ENCODE measurements at places on chromosomes 4 and X. TPM values are rescaled to one million over a fixed set of nuclear protein-coding genes. Genes with fewer than 3 reads are reported as not detected.

- no peaks in the 10 kb centered on the region for H3K4me1 ChIP-seq
- H3K27me3 ChIP-seq, result no peaks in the 10 kb centered on the region
- no peak overlapping the region for H3K27ac ChIP-seq
- no peak for DNase-seq
- no peaks in the 10 kb centered on the region for H3K36me3 ChIP-seq
- no peak overlapping the region for H3K4me3 ChIP-seq
Measured at GRCh38 chr4:110781944-110782343, 159.1 kb upstream of the PITX2 start.

DNA sequence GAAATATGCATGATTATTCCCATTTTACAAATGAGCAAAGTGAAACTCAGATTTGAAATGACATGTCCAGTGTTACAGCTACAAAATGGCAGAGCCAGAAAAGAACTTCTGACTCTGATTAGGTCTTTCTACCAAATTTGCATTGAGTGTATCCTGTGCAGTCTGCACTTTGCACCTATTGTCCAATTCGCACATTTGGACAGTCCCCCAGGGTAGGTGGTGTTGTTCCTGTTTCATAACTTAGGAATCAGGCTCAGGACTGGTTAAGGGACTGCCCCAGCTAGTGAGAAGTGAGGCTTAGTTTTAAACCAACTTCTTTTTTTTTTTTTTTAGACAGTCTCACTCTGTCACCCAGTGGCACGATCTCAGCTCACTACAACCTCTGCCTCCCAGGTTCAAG lies 137.9 kb upstream of the NALF2 start:
- H3K36me3 ChIP-seq, result no peaks in the 10 kb centered on the region
- no peak for DNase-seq
- H3K27me3 ChIP-seq, result no peaks in the 10 kb centered on the region
- H3K27ac ChIP-seq, result no peak overlapping the region
- no peak overlapping the region for H3K4me3 ChIP-seq

DNA sequence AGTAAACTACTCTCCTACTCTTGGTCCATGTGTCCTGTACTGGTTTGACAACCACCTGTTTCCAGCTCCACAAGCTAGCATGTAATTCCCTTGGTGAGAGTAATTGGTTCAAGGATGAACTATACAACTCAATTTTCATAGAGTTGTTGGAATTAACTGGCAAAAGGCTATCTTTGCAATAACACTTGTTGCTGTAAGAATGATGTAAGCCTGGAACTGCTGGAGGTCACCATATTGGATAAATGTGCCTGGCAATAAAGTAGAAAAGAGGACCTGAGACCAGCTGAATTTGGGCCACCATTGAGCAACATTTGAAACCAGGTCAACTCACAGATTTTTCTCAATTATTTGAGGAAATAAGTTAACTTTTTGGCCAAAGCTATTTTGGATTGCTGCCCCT lies 175.5 kb downstream of the CAMK2D start:
- H3K4me3 ChIP-seq, result no peak overlapping the region
- no peaks in the 10 kb centered on the region for H3K27me3 ChIP-seq
- H3K36me3 ChIP-seq, result no peaks in the 10 kb centered on the region
- DNase-seq, result no peak
- no peak overlapping the region for H3K27ac ChIP-seq

DNA sequence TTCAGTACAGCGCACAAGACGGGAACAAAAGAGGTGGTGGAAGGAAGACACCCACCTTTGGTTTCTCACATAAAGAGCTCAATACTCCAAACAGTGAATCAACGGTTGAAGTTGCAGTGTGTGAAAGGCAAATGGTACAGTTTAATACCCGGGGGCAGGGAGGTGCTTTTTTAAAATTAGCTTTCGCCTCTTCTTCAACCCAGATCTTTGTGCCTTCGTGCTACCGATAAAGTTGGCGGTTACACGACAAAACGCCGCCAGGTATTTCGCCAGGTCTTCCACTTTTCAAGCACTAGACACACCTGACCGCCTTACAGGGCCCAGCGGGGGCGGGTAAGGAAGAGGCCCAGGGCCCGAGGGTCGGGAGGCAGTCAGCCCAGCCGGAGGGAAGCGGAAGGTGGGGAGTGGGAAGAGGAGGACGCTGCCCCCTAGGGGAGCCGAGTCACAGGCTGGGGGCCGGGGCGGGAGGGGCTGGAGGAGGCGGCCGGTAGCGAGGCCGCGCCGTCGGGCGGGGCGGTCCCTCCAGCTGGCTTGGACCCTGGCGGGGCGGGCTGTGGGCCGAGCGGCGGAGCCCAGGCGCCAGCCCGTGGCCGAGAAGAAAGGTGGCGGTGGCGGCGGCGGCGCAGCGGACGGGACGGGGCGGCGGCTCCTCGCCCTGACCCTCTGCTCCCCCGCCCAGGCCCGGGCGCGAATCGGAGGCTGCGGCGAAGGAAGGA lies 16.0 kb downstream of the UTP3 start:
- H3K27ac ChIP-seq, result peak overlapping the region; percentile 96
- H3K4me1 ChIP-seq, result peaks cover 24% of the 10 kb centered on the region
- DNase-seq, result peak; percentile 88
- H3K4me3 ChIP-seq, result peak overlapping the region; percentile 96

DNA sequence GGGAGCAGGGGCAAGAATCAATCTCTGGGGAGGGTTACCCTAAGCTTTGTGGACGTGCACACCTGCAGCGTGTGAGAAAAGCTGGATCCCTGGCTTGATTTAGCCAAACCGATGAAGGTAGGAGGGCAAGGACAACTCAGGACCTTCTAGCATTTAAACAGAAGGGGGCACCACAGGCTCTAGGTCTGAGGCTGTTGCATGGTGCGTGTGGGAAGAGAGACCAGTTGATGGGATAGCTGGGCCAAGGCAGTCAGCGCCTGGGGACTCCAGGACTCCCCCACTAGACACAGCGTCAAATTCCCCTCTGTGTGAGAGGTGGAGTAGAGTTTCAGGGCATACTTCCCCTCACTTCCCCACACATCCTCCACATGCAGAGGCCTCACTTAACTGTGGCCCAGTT lies 4.3 kb downstream of the GABRQ start:
- no peak overlapping the region for H3K4me3 ChIP-seq
- no peaks in the 10 kb centered on the region for H3K4me1 ChIP-seq
- DNase-seq, result no peak
- peaks cover 20% of the 10 kb centered on the region for H3K27me3 ChIP-seq

- H3K27me3 ChIP-seq, result no peaks in the 10 kb centered on the region
- no peak overlapping the region for H3K27ac ChIP-seq
Measured at GRCh38 chrX:9211269-9211668, 177.3 kb upstream of the FAM9B start.

DNA sequence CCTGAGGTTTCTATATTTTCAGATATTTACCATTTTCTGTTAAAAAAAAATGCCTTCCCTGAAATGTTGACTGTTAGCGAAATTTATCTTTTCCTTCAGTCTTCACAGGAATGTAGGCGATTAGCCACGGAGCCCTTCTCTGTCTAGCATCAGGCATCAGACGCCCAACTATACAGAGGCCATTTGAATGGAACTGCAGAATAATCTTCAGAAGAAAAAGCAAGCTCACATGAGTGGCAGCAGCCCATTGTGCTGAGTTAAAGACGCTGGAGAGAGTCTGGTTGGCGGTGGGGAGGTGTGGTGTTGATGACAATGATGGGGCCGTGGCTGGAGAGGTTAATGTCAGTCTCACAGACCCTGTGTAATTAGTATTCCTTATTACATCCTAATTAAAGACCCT lies 196.8 kb upstream of the LEF1 start:
- no peaks in the 10 kb centered on the region for H3K27me3 ChIP-seq
- no peaks in the 10 kb centered on the region for H3K4me1 ChIP-seq
- no peak overlapping the region for H3K27ac ChIP-seq
- no peaks in the 10 kb centered on the region for H3K36me3 ChIP-seq

- no peak for DNase-seq
- no peak overlapping the region for H3K27ac ChIP-seq
- peaks cover 5% of the 10 kb centered on the region for H3K4me1 ChIP-seq
- H3K4me3 ChIP-seq, result no peak overlapping the region
- H3K27me3 ChIP-seq, result no peaks in the 10 kb centered on the region
Measured at GRCh38 chrX:151977009-151977408, 2.5 kb upstream of the GABRE start.

DNA sequence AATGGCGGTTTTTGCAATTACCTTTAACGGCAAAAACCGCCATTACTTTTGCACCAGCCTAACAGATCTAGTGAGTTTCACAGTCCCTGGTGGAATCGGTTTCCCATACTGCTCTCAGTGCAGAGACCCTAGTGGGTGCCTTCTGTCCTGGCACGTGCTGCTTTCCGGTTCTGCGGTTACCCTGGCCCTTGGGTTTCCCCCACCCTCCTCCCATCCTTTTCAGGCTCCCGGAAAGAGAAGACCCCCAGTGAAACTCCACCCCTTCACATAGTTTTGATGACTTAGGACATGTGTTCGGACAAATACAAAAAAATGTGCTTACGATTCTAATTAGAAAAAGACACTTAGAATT lies 36.9 kb downstream of the NLGN3 start:
- DNase-seq, result peak; percentile 34
- no peaks in the 10 kb centered on the region for H3K4me1 ChIP-seq
- H3K27me3 ChIP-seq, result no peaks in the 10 kb centered on the region
- H3K27ac ChIP-seq, result peak overlapping the region; percentile 84
- H3K36me3 ChIP-seq, result no peaks in the 10 kb centered on the region
- H3K4me3 ChIP-seq, result no peak overlapping the region

- H3K27ac ChIP-seq, result no peak overlapping the region
- no peaks in the 10 kb centered on the region for H3K4me1 ChIP-seq
- no peak for DNase-seq
- H3K36me3 ChIP-seq, result no peaks in the 10 kb centered on the region
- H3K4me3 ChIP-seq, result no peak overlapping the region
- H3K27me3 ChIP-seq, result no peaks in the 10 kb centered on the region
Measured at GRCh38 chrX:5113128-5113527, 1115.5 kb downstream of the NLGN4X start.

- no peak for DNase-seq
- H3K4me3 ChIP-seq, result no peak overlapping the region
- no peaks in the 10 kb centered on the region for H3K36me3 ChIP-seq
- H3K27me3 ChIP-seq, result no peaks in the 10 kb centered on the region
Measured at GRCh38 chr4:150248181-150248580, 169.9 kb downstream of the DCLK2 start.

GRCh38 chr4:109873791-109874514 lies 26.0 kb downstream of the LRIT3 start:
- H3K4me1 ChIP-seq, result no peaks in the 10 kb centered on the region
- H3K27me3 ChIP-seq, result no peaks in the 10 kb centered on the region
- no peaks in the 10 kb centered on the region for H3K36me3 ChIP-seq
- no peak overlapping the region for H3K27ac ChIP-seq
- H3K4me3 ChIP-seq, result no peak overlapping the region

GRCh38 chrX:1945879-1946278 lies 331.0 kb downstream of the ASMT start:
- H3K27ac ChIP-seq, result no peak overlapping the region
- no peak overlapping the region for H3K4me3 ChIP-seq
- H3K4me1 ChIP-seq, result no peaks in the 10 kb centered on the region

DNA sequence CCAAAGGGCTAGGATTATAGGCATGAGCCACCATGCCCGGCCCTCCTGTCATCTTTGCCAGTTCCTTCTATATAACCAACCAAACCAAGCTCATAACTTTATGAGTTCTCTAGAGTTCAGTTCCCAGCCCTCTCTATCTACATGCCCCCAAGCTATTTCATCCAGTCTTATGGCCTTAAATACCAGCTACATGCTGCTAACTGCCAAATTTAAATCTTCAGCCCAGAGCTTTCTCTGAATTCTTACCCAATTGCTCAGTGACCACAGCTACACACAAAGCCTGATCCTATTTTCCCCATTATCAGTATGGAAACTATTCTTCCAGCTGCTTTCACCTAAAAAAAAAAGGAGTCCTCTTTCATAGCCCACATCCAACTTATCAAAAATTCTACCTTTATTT lies 23.1 kb downstream of the TMEM184C start:
- H3K27me3 ChIP-seq, result no peaks in the 10 kb centered on the region
- no peak overlapping the region for H3K4me3 ChIP-seq
- H3K36me3 ChIP-seq, result peaks cover 36% of the 10 kb centered on the region
- no peak for DNase-seq
- H3K4me1 ChIP-seq, result no peaks in the 10 kb centered on the region

The UGT2B11 gene
- not detected for total RNA-seq

The NEUROG2 gene
- total RNA-seq, result not detected

The ABCG2 gene
- total RNA-seq, result 36.6 TPM

The CLGN gene
- not detected for total RNA-seq

The PRRG1 gene
- total RNA-seq, result 14.6 TPM

The WDR19 gene
- 92.9 TPM for total RNA-seq

The XAGE1A gene
- not detected for total RNA-seq

The SOD3 gene
- 49.1 TPM for total RNA-seq

The TRAM1L1 gene
- 0.27 TPM for total RNA-seq

The ARMCX2 gene
- total RNA-seq, result 6.7 TPM
